ENCODE measurements at places on chromosomes 5 and 9. TPM values are rescaled to one million over a fixed set of nuclear protein-coding genes. Genes with fewer than 3 reads are reported as not detected.

ASTN2 gene
- total RNA-seq, result 2.1 TPM

SV2C gene
- total RNA-seq, result 0.55 TPM

PLAC8L1 gene
- total RNA-seq, result not detected

OR13D1 gene
- not detected for total RNA-seq

CCL19 gene
- 5.8 TPM for total RNA-seq

SMIM33 gene
- not detected for total RNA-seq

BAAT gene
- total RNA-seq, result not detected

GPRIN1 gene
- total RNA-seq, result 0.55 TPM

OR1Q1 gene
- not detected for total RNA-seq

PCDHB3 gene
- 1.8 TPM for total RNA-seq

ADAMTS2 gene
- 17.1 TPM for total RNA-seq

SLCO4C1 gene
- not detected for total RNA-seq

DNA sequence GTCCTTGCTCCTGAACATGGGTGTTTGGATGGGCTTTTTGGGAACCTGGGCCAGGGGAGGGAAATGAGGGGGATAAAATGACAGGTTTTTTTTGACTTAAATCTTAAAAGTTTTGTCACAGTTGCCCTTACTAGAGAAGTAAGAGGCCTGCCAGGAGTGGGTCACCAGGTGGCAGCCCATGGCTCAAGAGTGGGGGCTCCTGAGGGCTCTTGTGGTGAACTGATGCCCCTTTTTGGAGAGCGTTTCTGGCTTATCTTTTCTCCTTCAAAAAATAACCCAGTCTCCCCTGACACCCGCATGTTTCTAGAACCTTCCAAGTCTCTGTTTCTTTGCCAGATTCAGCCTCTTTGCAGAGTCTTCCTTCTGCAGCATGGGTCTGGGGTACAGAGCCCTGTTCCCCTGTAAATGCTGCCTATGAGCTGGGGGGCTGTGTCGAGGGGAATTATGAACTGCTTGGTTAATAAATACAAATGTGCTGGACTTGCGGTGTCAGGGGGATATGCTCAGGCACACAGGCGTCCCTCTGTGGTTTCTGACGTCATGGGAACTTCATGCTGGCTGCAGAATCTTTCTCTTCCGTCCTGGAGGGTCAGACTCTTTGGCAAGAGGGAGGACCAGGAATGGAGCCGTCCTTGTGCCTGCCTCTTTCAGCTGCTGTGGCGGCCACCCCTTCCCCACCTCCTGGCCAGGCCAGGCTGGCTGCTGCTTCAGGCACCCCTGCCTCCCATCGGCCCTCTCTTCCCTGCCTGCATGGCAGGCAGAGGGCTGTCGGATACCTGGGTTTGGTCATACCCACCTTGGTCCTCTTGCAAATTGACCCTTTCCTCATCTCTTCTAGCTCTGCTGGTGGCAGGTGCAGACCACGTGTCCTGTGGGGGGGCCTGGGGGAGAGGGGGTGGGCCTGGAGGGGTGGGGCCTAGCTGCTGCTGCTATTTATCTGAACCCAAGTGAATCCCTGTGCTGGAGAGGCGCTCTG lies 30.1 kb downstream of the PTPA start:
- peaks cover 80% of the 10 kb centered on the region for H3K4me1 ChIP-seq
- H3K36me3 ChIP-seq, result peaks cover 11% of the 10 kb centered on the region
- peak overlapping the region; percentile 100 for H3K27ac ChIP-seq

DNA sequence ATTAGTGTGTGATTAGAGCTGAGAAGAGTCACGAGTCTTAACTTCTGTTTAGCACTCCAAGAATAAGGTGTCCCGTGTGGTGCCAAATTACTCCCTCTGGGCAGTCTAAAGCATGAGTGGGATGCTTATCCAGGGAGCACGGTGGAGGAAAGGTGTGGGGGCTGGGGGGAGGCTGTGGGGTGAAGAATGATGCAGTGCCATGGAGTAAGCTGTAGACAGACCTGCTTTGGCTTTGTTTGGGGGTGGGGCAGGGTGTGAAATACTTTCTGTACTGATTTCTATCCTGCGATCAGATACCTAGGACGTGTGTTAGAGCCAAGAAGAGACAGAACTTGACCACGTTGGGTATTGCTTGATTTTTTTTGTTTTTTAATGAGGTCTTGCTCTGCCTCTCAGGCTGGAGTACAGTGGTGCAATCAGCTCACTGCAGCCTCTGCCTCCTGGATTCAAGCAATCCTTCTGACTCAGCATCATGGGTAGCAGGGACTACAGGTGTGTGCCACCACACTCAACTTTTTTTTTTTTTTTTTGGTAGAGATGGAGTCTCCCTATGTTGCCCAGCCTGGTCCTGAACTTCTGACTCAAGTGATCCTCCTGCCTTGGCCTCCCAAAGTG lies 232.8 kb downstream of the MAN2A1 start:
- H3K4me3 ChIP-seq, result no peak overlapping the region
- H3K4me1 ChIP-seq, result peaks cover 10% of the 10 kb centered on the region
- H3K36me3 ChIP-seq, result no peaks in the 10 kb centered on the region
- H3K27ac ChIP-seq, result no peak overlapping the region
- no peak for DNase-seq

DNA sequence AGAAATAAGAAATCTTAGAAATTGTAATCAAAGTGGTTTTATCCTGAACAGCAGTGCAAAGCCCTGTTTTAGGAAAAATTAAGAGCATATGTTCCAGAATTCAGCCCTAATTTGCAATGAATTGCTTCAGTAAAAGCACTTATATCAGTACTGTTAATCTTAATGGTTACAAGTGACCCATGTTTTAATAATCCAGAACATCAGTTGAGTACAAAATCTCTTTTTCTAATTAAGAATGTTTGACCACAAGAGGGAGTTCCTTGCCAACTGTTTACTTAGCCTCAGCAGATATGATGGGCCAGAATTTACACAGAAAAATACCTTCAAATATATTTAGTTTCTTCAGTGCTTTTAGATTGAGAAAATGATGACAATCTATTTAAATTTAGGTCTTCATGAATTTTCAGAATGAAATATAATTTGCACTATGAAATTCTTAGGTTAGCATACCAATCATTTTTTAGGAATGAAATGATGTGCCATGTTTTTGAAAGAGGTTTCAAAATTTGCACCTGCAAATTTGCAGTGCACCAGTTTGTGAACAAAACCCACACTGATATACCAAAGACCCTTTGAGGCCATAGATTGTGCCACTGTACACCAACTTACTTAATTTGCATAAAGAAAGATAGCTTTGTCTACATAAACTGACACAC lies 926.3 kb upstream of the ARRDC3 start:
- no peak overlapping the region for H3K4me3 ChIP-seq
- H3K4me1 ChIP-seq, result no peaks in the 10 kb centered on the region
- no peaks in the 10 kb centered on the region for H3K27me3 ChIP-seq
- H3K36me3 ChIP-seq, result no peaks in the 10 kb centered on the region

- DNase-seq, result peak; percentile 65
- peaks cover 35% of the 10 kb centered on the region for H3K4me1 ChIP-seq
- no peaks in the 10 kb centered on the region for H3K27me3 ChIP-seq
- H3K4me3 ChIP-seq, result no peak overlapping the region
- H3K27ac ChIP-seq, result no peak overlapping the region
- no peaks in the 10 kb centered on the region for H3K36me3 ChIP-seq
Measured at GRCh38 chr9:137673886-137674285, 55.1 kb downstream of the EHMT1 start.

DNA sequence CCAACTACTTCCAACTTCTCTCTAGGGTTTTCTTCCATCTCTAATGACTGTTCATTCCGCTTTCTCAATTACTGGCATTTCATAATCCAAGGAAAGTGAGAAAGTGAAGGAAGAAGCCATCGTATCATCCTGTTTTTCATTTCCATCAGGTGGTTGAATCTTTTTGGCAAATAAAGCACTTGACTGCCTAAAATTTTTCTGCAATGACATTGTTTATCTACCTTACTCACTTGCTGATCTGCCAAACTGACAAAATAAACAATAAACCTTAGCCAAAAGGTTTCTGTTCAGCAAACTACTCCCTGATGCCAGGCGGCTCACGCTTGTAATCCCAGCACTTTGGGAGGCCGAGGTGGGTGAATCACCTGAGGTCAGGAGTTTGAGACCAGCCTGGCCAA lies 18.4 kb downstream of the FNBP1 start:
- H3K36me3 ChIP-seq, result no peaks in the 10 kb centered on the region
- peak overlapping the region; percentile 75 for H3K27ac ChIP-seq
- H3K27me3 ChIP-seq, result no peaks in the 10 kb centered on the region
- DNase-seq, result no peak

- peak; percentile 37 for DNase-seq
- no peak overlapping the region for H3K27ac ChIP-seq
- H3K27me3 ChIP-seq, result no peaks in the 10 kb centered on the region
- H3K36me3 ChIP-seq, result no peaks in the 10 kb centered on the region
- no peak overlapping the region for H3K4me3 ChIP-seq
- no peaks in the 10 kb centered on the region for H3K4me1 ChIP-seq
Measured at GRCh38 chr9:36870960-36871359, 163.1 kb downstream of the PAX5 start.

GRCh38 chr5:136731241-136731900 lies 366.0 kb upstream of the TRPC7 start:
- H3K27ac ChIP-seq, result no peak overlapping the region
- no peak overlapping the region for H3K4me3 ChIP-seq
- H3K36me3 ChIP-seq, result no peaks in the 10 kb centered on the region
- no peaks in the 10 kb centered on the region for H3K27me3 ChIP-seq

DNA sequence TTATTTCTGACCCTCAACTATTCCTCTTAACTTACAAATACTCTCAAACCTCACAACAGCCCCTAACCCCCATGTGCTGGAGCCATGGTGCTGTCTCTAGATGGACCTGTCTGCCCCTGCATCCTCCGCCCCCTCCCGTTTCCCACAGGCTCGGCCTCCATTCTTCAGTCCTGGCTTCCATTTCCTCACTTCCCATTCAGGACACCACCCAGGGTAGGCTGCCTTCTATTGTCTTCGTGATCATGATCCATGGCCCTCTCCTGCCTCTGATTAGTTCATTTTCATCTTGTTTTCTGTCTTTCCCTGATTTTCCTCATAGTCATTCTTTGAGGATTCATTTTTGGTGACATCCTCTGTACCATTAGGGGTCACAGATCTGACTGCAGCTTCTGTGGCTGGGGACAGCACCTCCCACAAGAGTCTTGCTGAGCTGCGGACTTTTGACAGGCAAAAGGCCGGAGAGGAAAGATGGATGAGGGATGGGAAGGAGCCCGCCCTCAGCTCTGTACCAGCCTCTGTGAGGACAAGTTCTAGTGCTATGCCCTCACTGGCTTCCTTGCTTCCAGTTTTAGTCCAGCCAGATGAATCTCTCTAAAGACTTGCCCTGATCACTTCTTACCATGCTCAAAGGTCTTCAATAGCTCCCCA lies 255.8 kb downstream of the NTRK2 start:
- H3K4me3 ChIP-seq, result no peak overlapping the region
- no peaks in the 10 kb centered on the region for H3K36me3 ChIP-seq
- no peak overlapping the region for H3K27ac ChIP-seq
- DNase-seq, result no peak
- no peaks in the 10 kb centered on the region for H3K27me3 ChIP-seq
- no peaks in the 10 kb centered on the region for H3K4me1 ChIP-seq

- peak; percentile 81 for DNase-seq
- no peaks in the 10 kb centered on the region for H3K27me3 ChIP-seq
- no peak overlapping the region for H3K4me3 ChIP-seq
- peaks cover 28% of the 10 kb centered on the region for H3K4me1 ChIP-seq
- peak overlapping the region; percentile 77 for H3K27ac ChIP-seq
Measured at GRCh38 chr5:151037561-151038411, 17.4 kb downstream of the GPX3 start.

DNA sequence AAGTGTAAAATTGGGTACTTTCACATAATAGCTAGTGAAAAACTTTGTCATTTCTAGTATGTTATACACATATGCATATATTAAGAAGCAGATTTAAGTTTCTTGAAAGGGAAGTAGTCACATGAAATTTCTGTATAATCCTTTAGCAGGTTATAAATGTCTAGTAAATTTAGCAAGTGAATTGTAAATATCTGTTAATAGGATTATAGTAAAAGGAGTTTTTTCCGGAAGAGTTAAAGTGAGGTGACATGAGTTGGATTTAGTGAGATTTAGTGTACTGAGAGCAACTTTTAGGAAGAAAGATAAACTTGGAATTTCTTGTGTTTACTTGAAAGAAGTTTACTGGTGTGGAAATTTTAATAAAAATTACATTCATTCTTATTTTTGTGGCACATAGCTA lies 38.4 kb downstream of the SPIN1 start:
- peaks cover 14% of the 10 kb centered on the region for H3K4me1 ChIP-seq
- no peak for DNase-seq
- no peak overlapping the region for H3K27ac ChIP-seq
- H3K27me3 ChIP-seq, result no peaks in the 10 kb centered on the region
- H3K4me3 ChIP-seq, result no peak overlapping the region
- H3K36me3 ChIP-seq, result peaks cover 20% of the 10 kb centered on the region

- H3K27ac ChIP-seq, result no peak within 1 kb of the TSS
- H3K36me3 ChIP-seq, result no peaks in the 10 kb centered on the region
- H3K4me1 ChIP-seq, result no peaks in the 10 kb centered on the region
- peak within 1 kb of the TSS; percentile 12 for H3K4me3 ChIP-seq
- H3K27me3 ChIP-seq, result peaks cover 4% of the 10 kb centered on the region
Measured at GRCh38 chr5:141172381-141173204, at the start of gene PCDHB7. TSS of gene PCDHB7 (plus strand) at chr5:141172644. CDS start at chr5:141172836, 192 bp downstream.

GRCh38 chr9:133059623-133060022 lies 2.2 kb upstream of the CEL start:
- H3K36me3 ChIP-seq, result peaks cover 25% of the 10 kb centered on the region
- no peak overlapping the region for H3K27ac ChIP-seq
- H3K4me3 ChIP-seq, result no peak overlapping the region

GRCh38 chr9:5892456-5893133 lies 1.9 kb downstream of the MLANA start:
- no peak overlapping the region for H3K4me3 ChIP-seq
- H3K27me3 ChIP-seq, result no peaks in the 10 kb centered on the region
- no peaks in the 10 kb centered on the region for H3K36me3 ChIP-seq
- no peaks in the 10 kb centered on the region for H3K4me1 ChIP-seq
- no peak for DNase-seq

GRCh38 chr5:30103452-30104202 lies 1089.9 kb upstream of the CDH6 start:
- no peak for DNase-seq
- no peaks in the 10 kb centered on the region for H3K36me3 ChIP-seq
- no peak overlapping the region for H3K27ac ChIP-seq
- H3K4me1 ChIP-seq, result no peaks in the 10 kb centered on the region
- H3K4me3 ChIP-seq, result no peak overlapping the region

GRCh38 chr9:3848445-3849114 lies 322.8 kb upstream of the RFX3 start:
- H3K27me3 ChIP-seq, result no peaks in the 10 kb centered on the region
- H3K4me1 ChIP-seq, result no peaks in the 10 kb centered on the region
- no peaks in the 10 kb centered on the region for H3K36me3 ChIP-seq
- H3K4me3 ChIP-seq, result no peak overlapping the region
- no peak overlapping the region for H3K27ac ChIP-seq

DNA sequence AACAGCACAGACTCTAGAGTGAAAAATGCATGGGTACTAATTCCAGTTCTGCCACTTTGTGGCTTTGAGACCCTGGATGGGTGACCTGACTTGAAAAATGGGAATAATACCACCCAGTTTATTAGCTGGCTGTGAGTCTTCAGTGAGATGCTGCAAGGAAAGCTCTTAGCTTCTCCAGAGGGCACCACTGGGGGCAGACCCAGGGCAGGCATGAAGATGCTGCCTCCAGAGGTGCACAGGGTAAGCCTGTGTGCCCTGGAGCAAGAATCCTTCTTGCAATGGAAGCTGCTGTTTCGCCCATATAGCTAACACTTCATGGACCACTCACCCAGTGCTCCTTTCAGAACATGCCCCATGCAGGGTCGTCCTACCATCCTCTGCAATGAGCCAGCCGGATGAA lies 75.7 kb downstream of the C5orf15 start:
- no peak overlapping the region for H3K27ac ChIP-seq
- no peaks in the 10 kb centered on the region for H3K27me3 ChIP-seq
- no peaks in the 10 kb centered on the region for H3K4me1 ChIP-seq
- peak; percentile 30 for DNase-seq
- H3K36me3 ChIP-seq, result no peaks in the 10 kb centered on the region

GRCh38 chr5:69491838-69492390 lies 676 bp upstream of the OCLN start:
- H3K36me3 ChIP-seq, result no peaks in the 10 kb centered on the region
- no peak overlapping the region for H3K27ac ChIP-seq
- no peak for DNase-seq
